Dorsolateral prefrontal cortex (tissue), 122 donors: ENCODE measurements at places on chromosomes 3 and 15. TPM values are rescaled to one million over a fixed set of nuclear protein-coding genes. Genes with fewer than 3 reads are reported as not detected.

Gene TRIM71
- total RNA-seq: 1.2 TPM

Gene C2CD4B
- 1.0 TPM for total RNA-seq

Gene ITGA11
- 1.1 TPM for total RNA-seq

Gene OR5H1
- not detected for total RNA-seq

Gene LRRC31
- total RNA-seq: not detected

Gene CMC1
- total RNA-seq: 19.8 TPM

Gene JAGN1
- 17.0 TPM for total RNA-seq
